ENCODE measurements at places on chromosomes 5 and 9. TPM values are rescaled to one million over a fixed set of nuclear protein-coding genes. Genes with fewer than 3 reads are reported as not detected.

Gene APBA1
- total RNA-seq, result under 0.01 TPM

Gene UBTD2
- 28.9 TPM for total RNA-seq

Gene PLK2
- total RNA-seq, result 707 TPM

Gene IFNK
- total RNA-seq, result not detected

Gene CDX1
- total RNA-seq, result under 0.01 TPM

Gene SLC34A3
- total RNA-seq, result not detected

Gene NR4A3
- not detected for total RNA-seq

Gene SLC34A1
- 0.43 TPM for total RNA-seq

Gene SLC22A4
- under 0.01 TPM for total RNA-seq

Measured in tracheal epithelial cell (primary cell).